ENCODE measurements at places on chromosomes 16 and 17.

DNA sequence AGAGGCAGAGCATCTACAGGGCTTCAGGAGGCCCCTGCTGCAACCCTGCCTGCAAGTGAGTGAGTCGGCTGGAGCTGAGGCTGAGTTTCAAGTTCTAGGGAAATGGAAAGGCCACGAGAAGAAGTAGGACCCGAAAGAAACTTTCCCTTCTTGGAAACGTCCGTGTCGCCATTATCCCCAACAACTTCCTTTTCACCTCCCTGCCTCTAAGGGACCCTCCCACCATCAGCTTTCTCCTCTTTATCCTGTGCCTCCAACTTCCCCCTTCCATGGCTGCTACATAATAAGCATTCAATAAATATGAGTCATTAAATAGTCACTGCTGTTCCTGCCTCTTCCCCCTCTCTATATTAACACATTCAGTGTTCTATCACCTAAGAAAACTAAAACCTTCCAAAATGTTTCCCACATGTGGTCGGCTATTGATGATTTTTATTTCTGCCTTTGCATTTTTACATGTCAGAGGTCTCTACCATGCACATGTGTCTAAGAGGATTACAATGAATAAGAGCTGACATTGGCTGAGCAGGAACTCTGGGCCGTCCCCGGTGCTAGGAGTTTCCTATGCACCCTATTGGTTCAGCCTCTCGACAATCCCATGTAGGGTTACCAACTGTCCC, 115.9 kb upstream of the TNRC6C start:
- no peak for DNase-seq

- DNase-seq: no peak
These were observed 15.5 kb downstream of the TBC1D24 start for GRCh38 chr16:2490190-2491105.

- peak; percentile 81 for DNase-seq
These were observed 12.7 kb downstream of the ENDOV start for GRCh38 chr17:80427366-80428282.

GRCh38 chr17:75654176-75654575, 12.8 kb downstream of the RECQL5 start:
- no peak for DNase-seq

GRCh38 chr17:50210240-50211225, 9.1 kb upstream of the COL1A1 start:
- DNase-seq: peak; percentile 86

DNA sequence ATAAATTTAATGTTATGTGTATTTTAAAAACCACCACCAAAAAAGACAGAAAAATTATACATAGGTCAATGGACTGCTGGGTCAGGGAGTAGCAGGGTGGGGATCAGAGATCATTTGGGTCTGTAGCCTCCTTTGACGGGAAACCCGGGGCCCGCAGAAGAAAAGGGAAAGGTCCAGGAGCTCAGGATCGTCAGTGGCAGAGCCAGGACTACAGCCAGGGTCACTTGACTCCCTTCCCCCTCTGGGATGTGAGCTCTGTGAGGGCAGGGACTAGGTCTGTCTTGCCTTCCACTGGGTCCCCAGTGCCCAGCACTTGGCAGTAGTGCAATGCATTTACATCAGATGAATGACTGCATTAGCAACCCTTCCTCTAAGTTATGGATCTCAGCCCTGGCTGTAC, 62.1 kb downstream of the TOM1L2 start:
- peak; percentile 23 for DNase-seq

DNA sequence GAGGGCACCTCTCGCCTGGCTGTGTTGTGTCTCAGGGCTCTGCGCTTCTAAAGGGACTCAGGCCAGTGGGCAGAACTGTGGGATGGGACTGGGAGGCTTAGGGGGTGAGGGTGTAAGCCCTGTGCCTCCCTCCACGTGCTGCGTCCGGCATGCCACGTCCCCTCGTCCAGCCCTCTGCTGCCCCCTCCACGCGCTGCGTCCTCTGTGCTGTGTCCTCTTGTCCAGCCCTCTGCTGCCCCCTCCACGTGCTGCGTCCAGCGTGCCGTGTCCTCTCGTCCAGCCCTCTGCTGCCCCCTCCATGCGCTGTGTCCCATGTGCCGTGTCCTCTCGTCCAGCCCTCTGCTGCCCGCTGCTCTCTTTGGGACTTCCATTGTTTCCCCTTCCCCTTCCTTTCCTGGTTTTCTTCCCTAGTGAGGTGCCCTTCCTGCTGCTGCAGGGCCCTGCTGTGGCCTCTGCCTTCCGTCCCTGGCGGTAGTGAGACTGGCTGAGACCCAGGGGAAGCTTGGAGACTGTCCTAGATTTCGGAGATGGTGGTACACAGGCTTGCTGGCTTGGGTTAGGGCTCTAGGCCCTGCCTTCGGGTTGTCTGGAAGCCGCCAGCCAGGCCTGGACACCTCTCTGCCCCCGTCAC, 6.4 kb upstream of the ZNF750 start:
- no peak for DNase-seq

GRCh38 chr16:79318143-79318899, 282.2 kb downstream of the MAF start:
- DNase-seq: peak; percentile 41
